ENCODE measurements at places on chromosomes 7 and 10.
A peak's percentile ranks its signal among the peaks of the same experiment; 100 is the strongest.

GRCh38 chr7:77897004-77897547, 98.5 kb downstream of the PHTF2 start:
- DNase-seq: no peak

- DNase-seq: no peak
These were observed 28.5 kb downstream of the DNAJB9 start for GRCh38 chr7:108598153-108598552.

DNA sequence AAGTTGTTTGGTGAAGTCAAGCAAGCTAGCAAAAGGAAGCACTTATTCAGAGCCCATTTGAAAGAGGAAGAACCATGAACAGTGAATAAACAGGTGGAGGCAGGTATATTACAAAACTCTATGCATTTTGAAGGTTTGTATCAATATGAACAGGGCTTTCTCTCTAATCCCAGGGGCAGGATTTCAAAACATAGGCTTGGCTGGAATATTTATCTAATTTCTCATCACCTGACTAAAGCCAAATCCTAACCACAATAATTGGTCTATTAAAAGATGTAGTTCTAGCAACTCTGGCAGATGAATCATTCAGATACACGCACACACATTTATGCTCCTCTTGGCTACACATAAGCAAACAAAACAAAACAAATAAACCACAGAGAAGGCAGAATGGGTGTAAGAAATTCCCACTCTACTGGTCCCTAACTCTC, 554.4 kb downstream of the INHBA start:
- no peak for DNase-seq

GRCh38 chr7:155825336-155825735, 13.1 kb upstream of the SHH start:
- no peak for DNase-seq

- peak; percentile 78 for DNase-seq
These were observed 924 bp downstream of the BMPR1A start for GRCh38 chr10:86757113-86757972.

DNA sequence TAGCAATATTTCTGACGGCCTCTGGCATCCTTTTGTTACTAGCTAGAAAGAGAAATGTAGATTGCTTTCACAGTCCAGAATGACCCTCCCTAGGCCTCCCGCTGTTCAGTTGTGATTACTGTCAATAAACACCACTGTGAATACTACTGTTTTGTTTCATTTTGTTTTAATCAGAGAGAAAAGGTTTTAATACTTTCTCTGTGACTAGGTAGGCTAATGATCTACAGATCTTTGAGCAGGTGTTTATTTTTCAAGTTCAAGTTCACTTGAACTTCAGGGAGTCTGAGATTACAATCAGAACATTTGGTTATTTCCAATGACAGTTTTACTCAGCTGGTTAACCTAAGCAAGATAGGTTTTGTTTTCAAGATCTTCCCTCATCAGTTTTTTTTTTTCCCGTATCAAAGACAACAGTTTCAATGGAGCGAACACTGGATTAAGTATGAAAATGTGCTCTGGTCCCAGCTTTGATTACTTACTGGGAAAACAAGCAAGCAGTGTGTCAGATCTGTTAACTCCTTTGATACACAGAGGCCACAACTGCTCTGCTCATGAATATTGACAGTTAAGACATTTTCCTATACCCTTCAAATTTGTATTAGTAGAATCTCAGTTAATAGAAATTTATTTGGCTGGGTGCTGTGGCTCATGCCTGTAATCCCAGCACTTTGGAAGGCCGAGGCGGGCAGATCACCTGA, 34.8 kb downstream of the VKORC1L1 start:
- no peak for DNase-seq

GRCh38 chr7:1220977-1221745, 11.5 kb upstream of the UNCX start:
- no peak for DNase-seq

GRCh38 chr7:8423057-8423456, 10.4 kb upstream of the NXPH1 start:
- no peak for DNase-seq

DNA sequence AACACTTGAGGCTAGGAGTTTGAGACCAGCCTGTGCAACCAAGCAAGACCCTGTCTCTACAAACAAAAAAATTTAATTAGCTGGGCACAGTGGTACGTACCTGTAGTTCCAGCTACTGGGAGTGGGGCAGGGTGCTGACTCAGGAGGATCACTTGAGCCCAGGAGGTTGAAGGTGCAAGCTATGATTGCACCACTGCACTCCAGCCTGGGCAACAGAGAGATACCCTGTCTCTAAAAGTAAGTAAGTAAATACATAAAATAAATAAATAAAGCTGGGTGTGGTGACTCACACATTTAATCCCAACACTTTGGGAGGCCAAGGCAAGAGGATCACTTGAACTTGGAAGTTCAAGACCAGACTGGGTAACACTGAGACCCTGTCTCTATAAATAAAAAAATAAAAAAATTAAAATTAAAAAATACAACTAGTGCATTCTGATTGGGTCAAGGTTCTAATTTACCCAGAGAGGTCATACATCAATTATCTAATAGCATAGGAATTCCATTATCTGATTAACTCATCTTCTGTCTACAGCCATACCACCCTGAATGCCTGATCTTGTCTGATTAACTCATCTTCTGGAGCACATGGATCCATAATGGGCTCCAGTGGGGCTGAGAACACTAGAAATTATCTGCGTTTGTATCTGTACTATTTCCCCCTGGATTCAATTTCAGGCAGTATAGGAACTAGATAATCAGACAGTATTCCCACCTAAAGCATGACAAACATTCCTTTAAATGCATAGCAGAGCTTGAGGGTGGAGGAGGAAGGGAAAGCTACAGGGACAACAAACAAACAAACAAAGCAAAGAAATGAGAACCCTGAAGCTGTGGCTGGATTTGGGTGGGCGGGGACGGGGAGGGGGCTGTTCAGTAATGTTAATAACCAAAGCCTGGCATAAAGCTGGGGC, 21.0 kb upstream of the HILPDA start:
- no peak for DNase-seq

DNA sequence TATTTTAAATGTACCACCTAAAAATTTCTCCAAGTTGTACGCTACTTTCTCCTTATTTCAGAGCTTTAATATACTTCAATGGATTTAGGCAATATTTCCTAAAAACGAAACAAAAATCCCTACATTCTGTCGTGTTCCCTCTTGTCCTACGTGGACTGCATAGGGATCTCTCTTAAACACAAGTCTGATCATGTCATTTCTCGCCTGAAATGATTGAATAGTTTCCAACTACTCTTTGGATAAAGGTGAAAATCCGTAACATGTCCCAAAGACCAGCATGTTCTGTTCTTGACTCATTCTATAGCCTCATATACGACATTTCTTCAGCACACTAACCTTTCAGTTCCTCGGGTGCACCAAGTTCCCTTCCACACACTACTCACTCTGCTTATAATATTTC, 17.7 kb upstream of the TPK1 start:
- no peak for DNase-seq

- no peak for DNase-seq
These were observed 291.4 kb upstream of the TMEM229A start for GRCh38 chr7:124324262-124324661.

DNA sequence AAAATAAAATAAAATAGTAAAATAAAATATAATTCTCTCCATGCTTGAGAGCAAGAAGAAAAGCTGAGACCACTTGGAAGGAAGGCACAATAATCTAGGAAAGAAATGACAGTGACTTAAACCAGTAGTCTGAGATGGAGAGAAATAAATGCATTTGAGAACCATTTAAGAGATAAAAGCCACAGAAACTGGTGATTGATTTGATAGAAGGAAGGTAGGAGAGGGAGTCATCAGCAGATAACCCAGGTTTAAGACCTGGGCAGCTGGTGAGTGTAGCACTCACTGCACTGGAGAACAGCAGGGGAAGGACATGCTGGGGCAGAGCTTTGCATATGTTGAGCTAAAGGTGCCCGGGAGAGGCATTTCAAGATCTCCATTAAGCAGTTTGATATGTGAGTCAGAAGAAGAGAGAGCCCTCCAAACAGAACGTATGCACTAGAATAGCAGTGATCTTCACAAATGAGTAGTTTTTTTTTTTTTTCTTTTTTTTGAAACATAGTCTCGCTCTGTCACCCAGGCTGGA, 268.0 kb downstream of the DYNC1I1 start:
- no peak for DNase-seq

GRCh38 chr10:15015451-15015850, 28.3 kb upstream of the OLAH start:
- DNase-seq: no peak

- no peak for DNase-seq
These were observed 61.1 kb upstream of the TMEM196 start for GRCh38 chr7:19834566-19834965.
